ENCODE measurements at places on chromosomes 1 and 21.

GRCh38 chr1:26696654-26697430, 1.0 kb downstream of the ARID1A start:
- DNase-seq: no peak

- DNase-seq: no peak
Observed at GRCh38 chr1:151158326-151158725, 1.9 kb downstream of the TNFAIP8L2 start.

GRCh38 chr1:2543543-2544092, 12.6 kb upstream of the TNFRSF14 start:
- DNase-seq: no peak

GRCh38 chr1:168835176-168835575, 106.2 kb upstream of the DPT start:
- DNase-seq: no peak

- no peak for DNase-seq
Observed at GRCh38 chr1:167718914-167719691, 2.7 kb upstream of the MPZL1 start.

DNA sequence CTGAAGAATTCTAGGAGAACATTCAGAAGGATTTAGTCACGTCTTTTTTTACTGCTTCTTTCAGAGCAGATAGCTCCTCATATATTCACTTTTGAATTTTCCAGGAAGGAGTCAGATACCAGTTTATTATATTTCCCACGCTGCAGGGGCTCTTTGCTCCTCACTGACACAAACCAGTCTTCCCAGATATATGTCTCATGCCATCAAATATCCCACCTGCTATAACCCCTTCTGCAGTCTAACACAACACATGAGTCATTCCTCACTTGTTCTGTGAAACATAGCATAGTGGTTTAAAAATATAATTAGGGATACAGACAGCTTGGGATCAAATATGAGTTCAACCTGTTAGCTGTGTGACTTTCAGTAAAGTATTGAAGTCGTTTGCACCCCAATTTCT, 251.7 kb upstream of the DPYD start:
- DNase-seq: no peak

- DNase-seq: no peak
Observed at GRCh38 chr1:2275796-2276536, 47.8 kb downstream of the SKI start.

DNA sequence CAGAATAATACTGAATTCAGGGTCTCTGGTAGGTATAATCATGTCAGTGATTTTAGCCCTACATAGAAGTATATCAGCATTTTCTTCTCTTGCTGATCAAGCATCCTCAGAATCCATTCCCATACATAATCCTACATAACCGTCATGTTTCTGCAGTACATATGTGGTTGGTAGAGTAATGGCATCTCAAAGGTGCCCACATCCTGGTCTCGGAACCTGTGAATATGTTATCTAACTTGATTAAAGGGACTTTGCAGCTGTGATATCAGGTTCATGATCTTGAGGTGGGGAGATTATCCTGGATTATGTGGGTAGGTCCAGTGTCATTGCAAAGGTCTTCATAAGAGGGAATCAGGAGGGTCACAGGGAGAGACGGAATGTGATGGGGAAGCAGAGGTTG, 69.4 kb upstream of the KIF1B start:
- DNase-seq: no peak

DNA sequence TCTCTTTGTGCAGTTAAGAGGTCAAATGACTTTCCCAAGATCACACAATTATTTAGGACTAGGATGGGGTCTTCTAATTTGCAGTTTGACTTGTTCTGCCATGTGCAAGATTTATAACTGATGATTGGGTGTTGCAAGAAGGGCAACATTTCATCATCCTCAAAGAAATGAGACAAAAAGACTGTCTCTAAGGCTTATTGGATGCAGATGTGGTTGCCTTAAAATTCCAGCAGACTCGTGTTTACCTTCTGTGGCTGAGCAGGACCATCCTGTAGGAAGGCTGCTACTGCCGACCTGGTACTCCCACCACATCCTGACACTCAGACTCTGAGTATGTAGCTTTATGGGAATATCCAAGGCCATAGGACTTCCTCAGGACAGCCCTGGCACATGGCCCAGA, 99.9 kb upstream of the SGIP1 start:
- no peak for DNase-seq

GRCh38 chr1:60998786-60999185, 83.6 kb upstream of the NFIA start:
- no peak for DNase-seq

- DNase-seq: no peak
Observed at GRCh38 chr1:185823467-185823866, 89.3 kb downstream of the HMCN1 start.

- no peak for DNase-seq
Observed at GRCh38 chr1:50603274-50604271, 180.3 kb upstream of the DMRTA2 start.

DNA sequence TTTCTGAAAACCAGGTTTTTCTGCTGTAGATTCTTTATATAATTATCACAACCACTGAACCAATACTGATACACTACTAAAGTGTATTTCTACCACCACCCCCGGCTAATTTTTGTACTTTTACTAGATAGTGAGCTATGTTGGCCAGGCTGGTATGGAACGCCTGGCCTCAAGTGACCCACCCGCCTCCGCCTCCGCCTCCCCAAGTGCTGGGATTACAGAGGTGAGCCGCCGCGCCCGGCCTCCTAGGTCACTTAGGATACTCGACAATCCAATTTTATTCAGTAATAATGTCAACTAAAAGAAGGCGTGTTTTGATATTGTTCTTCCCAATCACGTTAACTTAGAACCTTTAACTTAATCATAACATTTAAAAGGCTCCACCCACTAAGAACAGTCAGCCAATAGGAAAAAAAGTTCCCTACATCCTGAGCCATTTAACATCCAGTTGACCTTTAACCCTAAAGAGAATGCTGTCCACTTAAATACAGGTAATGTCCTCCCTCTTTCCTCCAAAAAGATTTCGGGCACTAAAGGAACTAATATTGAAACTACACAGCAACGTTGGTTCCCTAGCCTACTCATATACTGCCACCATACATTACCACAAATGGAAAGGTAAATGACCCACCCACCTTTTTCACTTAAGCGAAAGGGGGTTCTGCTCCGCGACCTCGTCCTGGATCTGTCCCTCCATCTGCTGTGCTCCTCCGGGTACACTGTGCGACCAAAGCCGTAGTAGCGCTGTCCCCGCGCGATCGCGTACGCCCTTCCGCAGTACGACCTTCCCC, 1.2 kb downstream of the RSRP1 start:
- DNase-seq: no peak

DNA sequence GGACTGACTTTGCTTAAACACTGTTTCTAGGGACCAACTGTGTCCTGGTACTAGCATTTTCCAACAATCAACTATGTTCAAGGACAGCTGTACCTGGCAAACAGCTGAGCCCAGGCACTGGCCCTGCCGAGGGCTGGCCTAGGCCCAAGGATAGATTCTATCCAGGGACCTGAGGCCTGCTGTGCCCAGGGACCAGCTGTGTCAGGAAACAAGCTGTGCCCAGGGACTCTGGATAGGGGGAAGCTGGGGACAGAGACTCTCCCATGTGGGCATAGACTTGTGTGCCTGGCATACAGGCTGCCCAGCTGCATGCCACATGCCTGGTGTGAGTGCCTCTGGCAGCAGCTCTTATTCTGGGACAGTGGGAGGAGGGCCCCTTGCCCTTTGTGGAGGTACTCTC, 38.1 kb upstream of the POU3F1 start:
- DNase-seq: no peak

DNA sequence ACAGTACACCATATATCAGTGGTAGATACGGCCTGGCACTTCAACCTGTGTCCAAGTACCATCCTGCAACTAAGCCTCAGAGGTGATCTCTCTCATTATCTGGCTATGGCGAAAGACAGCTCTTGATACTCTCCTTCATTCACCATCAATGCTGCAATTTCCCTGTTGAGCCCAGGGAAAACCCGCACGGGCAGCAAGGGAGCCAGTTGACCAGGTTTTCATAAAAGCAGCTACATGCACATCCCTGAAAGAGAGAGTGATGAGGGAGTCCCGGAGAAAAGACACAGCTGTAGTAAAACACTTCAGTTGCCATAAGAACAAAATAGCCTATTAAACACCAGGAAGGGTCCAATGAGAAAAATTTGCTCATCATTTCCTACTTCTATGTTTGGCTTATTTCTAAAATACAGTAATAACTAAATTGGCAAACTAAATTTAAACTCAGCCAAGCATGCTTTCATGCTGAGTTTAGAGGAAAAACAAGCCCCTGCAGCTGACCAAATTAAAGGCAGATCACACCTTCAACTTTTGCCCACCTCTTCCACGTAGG, 68.3 kb downstream of the CAPZB start:
- no peak for DNase-seq

DNA sequence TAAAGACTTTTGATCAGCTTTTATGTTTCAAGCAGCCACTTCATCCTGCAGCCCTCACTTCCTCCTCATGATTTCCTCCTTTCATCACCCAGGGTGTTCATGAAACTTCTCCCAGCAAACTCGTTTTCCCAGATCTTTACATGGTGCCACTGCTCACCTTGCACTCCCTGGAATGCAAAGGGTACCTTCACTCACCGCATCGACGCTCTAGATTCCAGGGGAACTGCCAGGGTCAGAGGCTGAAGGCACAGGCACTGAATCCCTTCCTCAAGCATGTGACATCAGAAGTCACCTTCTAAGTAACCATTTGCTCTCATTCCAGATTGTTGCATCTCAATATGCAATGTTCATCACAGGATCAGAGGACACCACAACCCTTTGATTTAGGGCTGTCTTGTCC, 82.8 kb downstream of the PRKAB2 start:
- DNase-seq: no peak

DNA sequence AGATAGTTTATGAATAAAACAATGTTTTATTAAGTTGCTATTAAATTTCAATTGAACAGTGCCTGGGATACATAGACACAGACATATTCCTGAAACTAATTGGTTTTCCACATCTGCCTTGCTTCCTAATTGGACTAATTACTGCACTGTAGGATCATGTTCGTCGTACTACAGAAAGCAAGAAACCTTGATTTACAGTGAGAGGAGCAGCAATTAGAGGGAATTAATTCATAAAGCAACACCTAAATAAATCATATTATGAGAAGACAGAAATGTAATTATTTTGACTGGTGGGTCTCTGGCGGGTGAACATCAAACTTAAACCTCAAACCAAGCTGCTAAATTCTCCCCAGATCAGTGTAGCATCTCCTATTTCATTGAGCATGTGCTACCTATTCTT, 124.6 kb upstream of the CAMK1G start:
- DNase-seq: no peak
